Ureter (tissue), 1 donor: ENCODE measurements at places on chromosomes 16 and 17.

GRCh38 chr16:10635365-10636021 is 55.1 kb upstream of the EMP2 start:
- no peak for DNase-seq

DNA sequence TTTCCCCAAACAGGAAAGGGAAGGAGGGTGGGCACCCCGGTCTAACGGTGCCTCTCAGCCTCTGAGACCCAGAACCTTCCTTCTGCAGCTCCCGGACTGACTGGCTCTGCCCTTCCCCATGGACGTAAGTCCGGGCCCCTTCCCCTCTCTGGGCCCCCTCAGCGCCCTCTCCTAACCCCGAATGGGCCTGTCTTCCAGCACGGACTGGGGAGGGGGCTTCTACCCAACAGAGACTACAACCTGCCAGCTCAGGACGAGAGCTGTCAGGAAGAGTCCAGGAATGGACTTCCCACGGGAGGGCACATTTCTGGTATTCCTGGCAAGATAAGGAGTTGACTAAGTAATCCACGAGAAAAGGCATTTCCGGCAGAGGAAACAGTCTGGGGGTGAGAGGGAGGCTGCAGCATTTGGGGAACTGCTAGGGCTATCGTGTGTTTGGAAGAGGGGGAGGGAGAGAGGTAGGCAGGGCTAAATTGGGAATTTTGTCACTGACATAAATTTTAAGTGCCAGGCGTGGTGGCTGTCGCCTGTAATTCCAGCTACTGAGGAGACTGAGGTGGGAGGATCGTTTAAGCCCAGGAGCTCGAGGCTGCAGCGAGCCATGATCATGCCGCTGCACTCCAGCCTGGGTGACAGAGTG is 12.1 kb upstream of the ALDOA start:
- no peak for DNase-seq

DNA sequence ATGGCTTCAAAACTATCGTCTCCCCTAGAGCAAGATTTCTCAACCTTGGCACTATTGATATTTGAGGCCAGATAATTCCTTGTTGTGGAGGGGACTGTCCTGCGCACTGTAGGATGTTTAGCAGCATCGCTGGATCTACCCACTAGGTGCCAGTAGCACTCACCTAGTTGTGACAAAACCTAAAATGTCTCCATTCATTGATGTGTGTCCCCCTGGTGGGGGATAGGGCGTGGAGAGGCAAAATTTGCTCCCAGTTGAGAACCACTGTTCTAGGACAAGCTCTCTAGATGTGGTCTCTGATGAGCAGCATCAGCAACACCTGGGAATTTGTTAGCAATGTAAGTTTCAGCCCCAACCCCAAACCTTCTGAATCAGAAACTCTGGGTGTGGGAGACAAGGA is 259.0 kb downstream of the XYLT1 start:
- DNase-seq, result no peak

DNA sequence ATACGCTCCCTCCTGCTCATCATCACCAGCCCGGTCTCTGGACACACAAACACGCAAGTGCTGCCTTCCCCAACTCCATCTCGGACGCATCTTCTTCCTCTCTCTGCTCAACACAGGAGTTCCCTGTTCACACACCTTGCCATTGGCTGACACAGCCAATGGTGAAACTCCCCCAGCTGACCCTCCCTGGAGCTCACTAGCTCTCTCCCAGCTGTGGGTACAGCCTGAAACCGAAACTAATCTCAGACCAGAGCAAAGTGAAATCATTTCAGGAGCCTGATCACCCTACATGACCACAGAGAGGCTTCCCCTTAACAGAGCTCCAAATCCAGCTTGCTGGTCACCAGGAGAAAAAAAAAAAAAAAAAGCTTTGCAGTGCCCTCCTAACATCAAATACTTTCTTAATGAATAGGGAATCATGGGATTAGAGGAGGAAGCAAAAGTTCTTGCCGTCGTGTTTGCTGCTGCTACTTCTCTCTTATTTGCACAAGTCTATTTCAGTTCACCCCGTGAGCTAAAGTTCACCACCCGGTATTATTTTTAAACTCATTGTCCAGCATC is 8.3 kb downstream of the CUEDC1 start:
- DNase-seq, result peak; percentile 67

GRCh38 chr16:962366-962765 is 8.4 kb downstream of the LMF1 start:
- no peak for DNase-seq

DNA sequence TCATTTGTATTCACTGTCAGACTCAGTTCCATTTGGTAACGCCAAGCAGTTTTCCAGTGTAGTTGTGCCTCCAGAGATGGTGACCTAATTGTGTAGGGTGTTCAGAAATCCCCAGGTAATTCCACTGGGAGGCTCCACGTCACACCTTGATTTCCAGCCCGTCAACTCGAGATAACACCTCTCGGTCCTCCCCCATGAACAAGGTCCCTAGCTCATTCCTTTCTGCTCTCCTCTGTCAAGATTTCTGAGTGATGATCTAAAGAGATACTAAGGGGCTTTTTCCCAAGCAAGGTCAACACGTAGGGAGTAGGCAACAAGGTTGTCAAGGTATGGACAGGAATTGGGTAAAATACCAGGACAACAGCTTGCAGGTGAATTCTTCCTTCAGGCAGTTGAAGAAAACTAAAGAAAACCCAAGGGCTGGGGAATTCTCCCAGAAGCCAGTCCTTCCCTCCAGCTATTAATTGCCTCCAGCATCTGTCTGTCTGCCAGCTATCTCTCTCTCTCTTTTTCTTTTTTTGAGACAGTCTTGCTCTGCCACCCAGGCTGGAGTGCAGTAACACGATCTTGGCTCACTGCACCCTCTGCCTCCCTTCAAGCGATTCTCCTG is 31.4 kb downstream of the GPRC5B start:
- DNase-seq, result no peak

GRCh38 chr16:17470182-17470907 is 415 bp downstream of the XYLT1 start:
- no peak for DNase-seq

DNA sequence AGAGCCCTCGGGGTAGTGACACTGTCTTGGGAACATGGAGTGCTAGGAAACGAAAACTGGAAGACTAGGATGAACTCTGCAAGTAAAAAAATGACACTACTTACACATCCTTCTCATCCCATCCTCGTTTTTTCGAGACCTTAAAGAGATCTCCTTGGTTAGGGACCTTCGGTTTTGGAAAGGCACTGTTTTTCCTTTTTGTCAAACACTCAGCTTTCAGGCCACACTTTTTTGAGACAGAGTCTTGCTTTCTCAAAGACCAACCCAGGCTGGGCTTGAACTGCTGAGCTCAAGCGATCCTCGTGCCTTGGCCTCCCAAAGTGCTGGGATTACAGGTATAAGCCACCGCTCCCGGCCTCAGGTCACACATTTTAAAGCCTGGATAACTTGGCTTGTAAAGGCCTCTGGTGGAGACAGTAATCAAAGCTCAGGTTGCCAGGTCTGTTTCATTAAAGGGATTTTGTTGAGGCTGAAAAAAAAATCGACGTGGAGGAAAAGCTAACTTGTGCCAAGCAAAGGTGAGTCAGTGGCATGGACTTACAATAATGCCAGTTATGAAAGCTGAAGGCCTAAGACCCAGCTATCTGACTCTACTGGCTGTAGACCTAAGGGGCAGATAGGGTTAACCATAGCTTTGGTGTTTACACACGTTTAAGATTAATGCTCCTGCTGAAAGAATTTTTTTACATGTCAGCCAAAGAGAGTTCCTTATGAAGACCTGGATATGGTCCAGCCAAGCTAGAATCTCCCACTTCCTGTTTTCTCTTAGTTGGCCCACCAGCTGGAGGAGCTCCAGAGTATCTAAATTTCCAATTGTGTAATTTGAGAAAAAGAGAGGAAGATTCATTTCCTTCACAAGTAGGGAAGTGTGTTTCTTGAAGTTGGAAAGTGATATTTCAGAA is 823 bp downstream of the NBR1 start:
- DNase-seq, result peak; percentile 59

GRCh38 chr17:43468691-43469139 is 15.1 kb upstream of the DHX8 start:
- no peak for DNase-seq

GRCh38 chr17:1515640-1516387 is 598 bp downstream of the INPP5K start:
- DNase-seq, result peak; percentile 78

- DNase-seq, result no peak
Observed at GRCh38 chr17:21417921-21418320, 41.8 kb downstream of the KCNJ12 start.

GRCh38 chr17:45302649-45303173 is 14.1 kb downstream of the MAP3K14 start:
- no peak for DNase-seq

- DNase-seq, result no peak
Observed at GRCh38 chr17:79401704-79402674, 208.9 kb downstream of the RBFOX3 start.

- DNase-seq, result no peak
Observed at GRCh38 chr16:87176735-87177134, 140.5 kb downstream of the C16orf95 start.

DNA sequence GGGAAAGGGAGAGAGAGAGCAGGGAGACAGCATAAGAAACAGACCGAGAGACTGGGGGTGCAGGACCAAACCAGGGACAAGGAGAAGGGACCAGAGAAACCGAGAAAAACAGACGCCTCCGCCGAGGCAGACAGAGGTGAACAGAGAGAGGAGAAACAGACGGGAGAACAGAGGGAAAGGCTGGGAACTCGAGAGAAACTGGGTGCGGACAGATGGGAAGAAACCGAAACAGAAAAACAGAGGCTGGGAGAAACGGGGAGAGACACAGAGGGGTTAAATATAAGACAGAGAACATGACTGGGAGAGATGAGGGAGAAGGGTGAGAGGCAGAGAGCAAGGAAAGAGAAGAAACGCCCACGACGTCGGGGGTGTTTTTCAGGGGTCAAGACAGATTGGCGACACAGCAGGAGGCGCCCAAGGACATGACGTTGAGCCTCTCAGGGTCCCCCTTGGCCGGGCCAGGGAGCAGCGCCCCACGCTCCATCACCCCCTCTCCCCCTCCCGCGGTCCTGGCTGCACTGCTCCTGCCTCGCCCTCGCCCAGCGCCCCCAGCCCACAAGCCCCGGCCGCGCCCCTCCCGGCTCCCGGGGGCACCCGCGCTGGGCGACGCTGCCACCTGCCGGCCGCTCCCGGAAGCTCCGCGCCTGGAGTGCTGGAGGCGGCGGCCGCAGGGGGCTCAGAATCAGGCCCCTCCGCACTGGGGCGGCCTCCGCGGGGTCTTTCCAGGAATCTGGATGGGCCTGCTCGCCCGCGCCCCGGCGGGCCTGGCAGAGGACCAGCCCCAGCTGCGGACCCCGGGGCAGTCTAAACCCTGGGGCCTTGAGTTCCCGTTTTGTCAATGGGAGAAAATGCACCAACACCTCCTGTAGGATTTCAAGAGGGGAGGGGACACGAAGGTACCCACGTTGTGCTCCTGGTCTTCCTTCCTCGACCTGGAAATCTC is 1.3 kb upstream of the TMEM92 start:
- DNase-seq, result no peak

GRCh38 chr16:23124315-23124714 is 24.9 kb downstream of the USP31 start:
- no peak for DNase-seq

- DNase-seq, result peak; percentile 89
Observed at GRCh38 chr16:58515125-58515870, at the start of gene SETD6. SETD6 (plus strand) TSS chr16:58515517; CDS start chr16:58515538, 21 bp downstream.

DNA sequence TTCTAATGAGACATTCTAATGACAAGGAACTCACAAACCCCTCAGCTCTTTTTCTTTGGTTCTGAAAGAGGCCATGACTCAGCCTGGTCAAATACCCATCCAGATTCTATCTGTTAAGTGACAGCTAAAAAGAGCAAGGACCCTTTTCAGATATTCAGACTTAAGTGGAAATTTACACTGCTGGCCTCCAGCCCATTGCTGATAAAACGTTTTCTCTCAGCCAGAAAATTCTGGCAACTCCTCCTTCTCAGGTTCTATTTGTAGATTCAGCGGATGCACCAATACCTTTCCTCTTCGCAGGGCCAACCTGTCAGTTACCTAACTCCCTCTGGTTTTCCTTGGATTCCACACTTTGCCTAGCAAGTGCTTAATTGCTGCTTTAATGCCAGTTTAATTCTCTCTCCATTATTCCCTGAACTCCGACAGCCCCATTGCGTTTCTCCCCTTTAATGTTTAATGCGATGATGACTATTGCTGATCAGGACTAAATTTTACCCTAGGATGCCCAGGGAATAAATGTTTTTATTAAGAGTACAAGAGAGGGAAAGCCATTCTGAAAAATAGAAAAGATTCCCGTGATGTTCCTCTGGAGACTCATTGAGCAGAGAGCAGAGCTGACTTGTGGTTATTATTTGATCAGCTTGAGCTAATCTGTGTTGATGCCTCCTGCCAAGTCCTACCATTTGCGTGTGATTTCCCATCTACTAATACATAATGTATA is 35.9 kb upstream of the TOM1L1 start:
- DNase-seq, result no peak

- no peak for DNase-seq
Observed at GRCh38 chr16:35747658-35748455, 2288.4 kb downstream of the TP53TG3F start.

DNA sequence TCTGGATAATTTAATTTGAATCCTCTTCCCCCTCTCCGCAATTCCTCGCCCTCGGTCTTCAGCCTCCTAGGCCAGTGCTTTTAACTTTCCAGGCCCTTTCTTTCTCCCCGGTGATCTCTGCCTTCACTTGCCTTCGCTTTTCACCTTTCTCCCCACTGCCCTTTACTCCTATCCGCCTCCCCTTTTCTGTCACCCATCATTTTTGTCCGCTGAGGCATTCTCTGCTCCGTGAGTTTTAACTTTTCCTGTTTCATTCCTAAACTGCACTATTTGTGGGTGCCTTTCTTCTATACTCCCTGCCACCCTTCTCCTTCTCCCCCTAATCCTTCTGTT is 729 bp downstream of the LONP2 start:
- DNase-seq, result no peak

- DNase-seq, result no peak
Observed at GRCh38 chr16:26598998-26599784, 467.5 kb upstream of the C16orf82 start.

GRCh38 chr17:78592991-78593329 is 15.8 kb upstream of the DNAH17 start:
- DNase-seq, result no peak

DNA sequence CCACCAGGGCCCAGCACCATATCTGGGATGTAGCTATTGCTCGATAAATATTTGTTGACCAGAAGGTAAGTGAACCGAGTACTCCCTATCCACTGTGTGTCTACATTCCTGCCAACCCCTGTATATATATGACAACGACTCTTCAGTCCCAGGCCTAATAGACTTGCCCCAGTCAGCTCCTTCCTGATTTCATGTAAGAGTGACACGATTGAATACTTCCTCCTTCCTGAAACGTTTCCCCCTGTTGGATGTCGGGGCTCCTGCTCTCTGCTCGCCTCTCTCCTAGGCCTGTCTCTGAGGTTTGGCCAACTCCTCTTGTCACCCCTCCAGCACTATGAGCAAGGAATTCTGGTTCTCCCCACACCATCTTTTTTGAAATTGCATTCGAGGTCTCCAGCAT is 178.9 kb downstream of the PRKCA start:
- no peak for DNase-seq

DNA sequence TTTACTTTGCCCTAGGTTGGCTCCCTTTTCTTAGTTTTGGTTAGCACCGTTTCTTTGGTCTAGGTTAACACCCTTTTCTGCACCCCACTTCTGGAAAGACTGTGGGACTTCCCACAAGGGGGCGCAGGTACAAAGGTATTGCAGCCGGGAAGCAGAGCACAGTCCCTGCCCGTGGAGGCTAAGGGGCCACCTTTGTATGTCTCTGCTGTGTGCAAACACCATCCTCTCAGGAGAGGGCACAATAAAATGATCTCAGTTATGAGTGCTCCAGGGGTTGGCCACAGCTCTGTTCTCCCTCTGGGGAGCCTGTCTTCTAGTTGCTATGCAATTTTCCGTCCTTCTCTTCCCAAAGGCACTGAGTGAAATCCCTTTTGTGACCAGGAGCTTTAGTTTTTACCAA is 28.4 kb upstream of the TMC5 start:
- DNase-seq, result peak; percentile 57

GRCh38 chr17:76671912-76672262 is 28.3 kb upstream of the ST6GALNAC1 start:
- DNase-seq, result no peak
